ENCODE measurements at places on chromosomes 16 and 17.

DNA sequence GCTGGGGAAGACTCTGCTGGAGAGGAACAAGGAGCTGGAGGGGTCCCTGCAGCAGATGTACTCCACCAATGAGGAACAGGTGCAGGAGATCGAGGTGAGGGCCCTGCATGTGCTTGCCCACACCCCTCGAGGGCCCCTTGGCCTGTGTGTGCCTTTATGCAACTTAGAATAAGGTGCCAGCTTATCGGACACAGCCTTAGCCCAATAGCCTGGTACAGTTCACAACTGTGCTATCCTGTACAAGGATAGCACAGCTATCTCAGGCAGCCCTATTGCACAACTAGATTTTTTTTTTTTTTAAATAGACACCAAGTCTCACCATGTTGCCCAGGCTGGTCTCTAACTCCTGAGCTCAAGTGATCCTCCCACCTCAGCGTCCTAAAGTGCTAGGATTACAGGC lies 12.1 kb downstream of the CDR2L start:
- no peak for DNase-seq

- DNase-seq: no peak
Observed at GRCh38 chr16:82684256-82684655, 57.5 kb downstream of the CDH13 start.

GRCh38 chr17:32386844-32387243 lies 36.9 kb downstream of the ZNF207 start:
- no peak for DNase-seq

DNA sequence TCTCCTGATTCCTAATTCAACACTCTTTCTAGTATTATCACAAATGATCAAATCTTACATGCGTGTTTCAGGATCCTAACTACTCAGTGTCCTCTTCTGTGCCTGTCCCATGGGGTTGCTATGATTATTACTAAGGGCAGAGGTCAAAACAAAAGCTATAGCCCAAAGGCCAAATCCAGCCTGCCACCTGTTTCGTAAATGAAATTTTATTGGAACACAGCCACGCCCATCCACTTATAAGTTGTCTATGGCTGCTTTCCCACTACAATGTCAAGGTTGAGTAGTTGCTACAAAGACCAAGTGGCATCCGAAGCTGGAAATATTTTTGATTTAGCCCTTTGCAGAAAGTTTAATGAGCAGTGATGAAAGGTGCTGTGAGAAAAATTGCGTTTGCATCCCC lies 336.6 kb downstream of the TMEM114 start:
- DNase-seq: no peak

- no peak for DNase-seq
Observed at GRCh38 chr17:7215136-7215638, 4.4 kb downstream of the DLG4 start.

- no peak for DNase-seq
Observed at GRCh38 chr16:87957296-87958094, 6.3 kb downstream of the BANP start.

GRCh38 chr17:45929344-45929743 lies 35.0 kb downstream of the MAPT start:
- no peak for DNase-seq

DNA sequence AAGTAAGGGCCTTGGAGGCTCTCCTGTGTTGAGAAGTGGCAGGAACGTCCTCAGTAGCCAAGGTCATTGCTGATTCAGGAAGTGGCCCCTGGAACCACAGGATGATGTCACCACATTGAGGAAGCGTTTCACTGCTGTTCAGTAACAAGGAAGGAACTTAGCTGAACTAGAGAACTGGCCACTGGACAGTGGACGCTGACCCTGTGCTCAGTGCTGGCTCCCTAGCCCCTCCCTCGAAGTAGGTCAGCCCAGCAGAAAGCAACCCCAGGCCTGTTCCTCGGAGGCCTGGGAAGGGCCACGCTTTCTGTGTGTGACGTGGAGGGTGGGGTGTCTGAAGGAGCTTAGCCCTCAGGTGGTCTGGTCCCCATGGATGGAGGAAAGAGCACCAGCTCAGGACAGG lies 58.3 kb downstream of the B9D1 start:
- DNase-seq: no peak

GRCh38 chr17:76534831-76535732 lies 2.4 kb downstream of the CYGB start:
- DNase-seq: no peak

DNA sequence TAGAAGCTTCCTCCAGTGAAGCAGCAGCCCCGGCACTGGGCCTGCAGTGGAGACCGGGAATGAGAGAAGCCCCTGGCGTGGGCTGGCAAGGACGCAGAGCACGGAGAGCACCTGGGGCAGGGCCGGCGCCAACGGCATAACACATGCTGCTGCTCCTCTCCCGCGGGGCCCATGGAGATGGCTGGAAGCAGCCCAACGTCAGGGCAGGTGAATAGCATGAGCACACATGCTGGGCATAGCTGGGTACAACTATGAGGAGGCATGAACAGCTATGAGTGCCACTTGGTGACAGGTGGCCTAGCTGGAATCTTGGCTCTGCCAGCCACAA lies 46.4 kb downstream of the IRF8 start:
- DNase-seq: no peak

DNA sequence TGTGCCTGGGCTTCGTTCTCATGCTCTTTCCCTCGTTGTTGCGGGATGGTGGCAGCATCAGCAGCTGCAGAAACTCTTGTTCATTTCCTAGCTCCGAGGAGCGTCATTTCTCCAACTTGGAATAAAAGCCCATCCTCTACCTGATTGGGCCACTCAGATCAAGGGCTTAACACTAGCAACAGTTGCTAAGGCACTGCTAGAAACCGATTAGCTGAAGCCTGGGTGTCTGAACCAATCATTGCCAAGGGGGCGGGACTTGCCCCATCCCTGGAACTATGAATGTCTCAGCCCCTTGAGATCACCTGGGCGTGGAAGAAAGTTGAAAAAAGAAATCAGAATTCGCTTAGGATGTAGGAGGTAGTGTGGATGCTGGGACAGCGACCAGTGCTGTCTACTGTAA lies 145.3 kb downstream of the FOXL1 start:
- DNase-seq: no peak

DNA sequence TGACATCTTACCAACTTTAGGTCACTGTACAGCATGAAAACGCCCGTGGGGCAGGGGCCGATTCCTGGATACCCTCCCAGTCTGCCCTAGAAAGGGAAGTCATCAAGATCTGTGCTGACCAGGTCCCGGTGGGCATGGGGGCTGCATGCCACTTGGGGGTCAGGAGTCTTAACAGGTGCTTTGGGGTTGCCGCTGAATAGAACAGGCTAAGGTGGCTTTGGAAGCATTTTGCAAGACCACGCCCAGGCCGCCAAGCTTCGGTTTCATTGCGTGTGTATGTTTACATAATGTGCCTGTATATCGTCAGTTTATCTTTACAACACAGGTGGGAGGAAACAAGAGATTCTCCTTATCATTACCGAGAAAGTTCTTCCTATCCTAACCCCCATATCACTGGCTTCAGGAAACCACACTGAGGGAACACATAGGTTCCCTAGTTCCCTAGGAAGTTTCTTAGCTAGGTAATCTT lies 13.3 kb upstream of the USP36 start:
- no peak for DNase-seq

- no peak for DNase-seq
Observed at GRCh38 chr17:80655608-80656007, 111.0 kb downstream of the RPTOR start.

DNA sequence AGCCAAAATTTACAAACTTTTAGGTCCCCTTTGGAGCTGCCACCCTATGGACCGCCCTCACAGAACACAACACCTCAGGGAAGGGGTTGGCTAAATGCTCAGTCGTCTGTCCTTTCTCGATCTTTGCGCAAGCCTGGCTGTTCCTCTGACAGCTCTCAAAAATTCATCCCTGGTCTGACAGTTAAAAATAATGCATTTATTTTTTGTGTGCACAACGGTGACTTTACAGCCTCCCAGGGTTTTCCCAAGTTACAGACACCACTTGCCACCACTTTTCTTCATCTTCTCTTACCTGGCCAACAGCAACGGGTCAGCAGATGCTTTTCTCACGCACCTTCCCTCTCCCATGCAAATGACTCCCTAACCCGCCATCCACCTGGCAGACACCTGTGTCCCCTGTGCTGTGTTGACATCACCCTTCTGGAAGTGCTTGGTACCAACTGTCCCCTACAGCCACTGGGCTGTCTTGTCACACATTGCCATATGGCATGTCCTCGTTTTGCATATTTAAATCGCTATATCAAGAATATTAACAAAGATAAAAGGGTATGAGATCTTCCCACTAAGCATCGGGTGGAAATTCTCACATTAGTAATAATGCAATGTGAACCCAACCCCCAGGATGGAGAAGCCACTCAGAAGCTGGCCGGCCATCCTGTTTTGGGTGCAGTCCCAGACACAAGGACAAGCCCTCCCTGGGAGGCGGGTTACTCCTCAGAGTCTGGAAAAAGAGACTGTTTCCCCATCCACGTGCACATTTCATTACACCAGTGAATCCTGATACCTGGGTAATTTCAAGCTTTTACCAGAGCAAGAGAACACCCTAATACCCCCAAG lies 187.0 kb downstream of the ZFHX3 start:
- DNase-seq: no peak

DNA sequence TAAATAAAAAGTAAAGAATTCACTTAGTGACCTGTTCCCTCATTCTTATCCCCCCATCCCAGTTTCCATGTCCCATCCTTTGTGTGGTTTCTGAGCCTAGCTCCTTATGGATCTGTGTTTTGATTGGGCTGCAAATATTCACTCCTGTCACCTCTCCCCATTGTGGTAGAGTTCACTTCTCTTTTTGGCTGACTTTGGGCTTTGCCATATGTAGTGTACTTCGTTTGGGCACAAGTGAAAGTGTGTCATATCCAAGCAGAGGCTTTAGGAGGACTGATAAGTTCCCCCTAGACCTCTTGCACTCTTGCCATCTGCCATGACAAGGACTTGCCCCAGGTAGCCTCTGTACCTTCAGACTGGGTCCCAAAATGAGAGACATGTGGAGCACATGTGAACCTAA lies 13.0 kb upstream of the DHRS7B start:
- DNase-seq: no peak

GRCh38 chr16:10624527-10624926 lies 44.1 kb upstream of the EMP2 start:
- DNase-seq: no peak

DNA sequence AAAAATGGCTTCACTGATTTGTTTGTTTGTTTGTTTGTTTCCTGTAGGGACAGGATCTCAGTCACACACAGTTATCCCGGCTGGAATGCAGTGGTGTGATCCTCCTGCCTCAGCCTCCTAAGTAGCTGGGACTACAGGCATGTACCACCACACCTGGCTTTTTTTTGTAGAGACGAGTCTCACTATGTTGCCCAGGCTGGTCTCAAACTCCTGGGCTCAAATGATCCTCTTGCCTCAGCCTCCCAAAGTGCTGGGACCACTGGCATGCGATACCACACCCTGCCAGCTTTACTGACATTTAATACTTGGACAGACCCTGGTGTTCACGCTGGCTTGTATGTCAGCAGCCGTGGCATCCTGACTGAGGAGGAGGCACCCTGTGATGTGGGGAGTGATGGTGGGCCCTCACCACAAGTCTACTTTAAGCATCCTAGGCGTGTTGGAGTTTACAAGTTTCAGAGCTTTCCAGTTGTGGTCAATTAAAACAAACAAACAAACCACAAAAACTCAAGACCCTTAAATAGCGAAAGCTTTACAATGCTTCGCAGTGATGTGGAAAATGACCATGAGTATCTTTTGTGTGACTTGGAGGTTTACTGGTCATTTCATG lies 5.1 kb downstream of the ABCA3 start:
- no peak for DNase-seq

GRCh38 chr16:81514041-81514559 lies 69.5 kb downstream of the CMIP start:
- no peak for DNase-seq
